ENCODE measurements at places on chromosomes 5 and 9.

DNA sequence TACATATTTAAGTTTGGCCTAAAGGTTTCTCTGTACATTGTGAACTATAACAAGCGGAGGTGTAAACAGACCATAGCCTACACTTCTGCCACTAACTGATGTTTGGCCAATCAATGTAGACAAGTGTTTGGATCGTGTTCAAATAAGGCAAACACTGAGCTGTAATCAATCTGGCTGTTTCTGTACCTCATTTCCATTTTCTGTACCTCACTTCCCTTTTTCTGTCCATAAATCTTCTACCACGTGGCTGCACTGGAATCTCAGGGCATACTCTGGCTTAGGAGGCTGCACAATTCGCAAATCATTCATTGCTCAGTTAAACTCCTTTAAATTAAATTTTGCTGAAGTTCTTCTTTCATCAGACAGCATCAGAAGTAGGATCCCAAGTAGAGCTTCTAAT is 140.9 kb downstream of the SLC25A46 start:
- H3K36me3 ChIP-seq, result no peaks in the 10 kb centered on the region
- H3K4me3 ChIP-seq, result no peak overlapping the region
- H3K27ac ChIP-seq, result no peak overlapping the region
- H3K27me3 ChIP-seq, result no peaks in the 10 kb centered on the region

DNA sequence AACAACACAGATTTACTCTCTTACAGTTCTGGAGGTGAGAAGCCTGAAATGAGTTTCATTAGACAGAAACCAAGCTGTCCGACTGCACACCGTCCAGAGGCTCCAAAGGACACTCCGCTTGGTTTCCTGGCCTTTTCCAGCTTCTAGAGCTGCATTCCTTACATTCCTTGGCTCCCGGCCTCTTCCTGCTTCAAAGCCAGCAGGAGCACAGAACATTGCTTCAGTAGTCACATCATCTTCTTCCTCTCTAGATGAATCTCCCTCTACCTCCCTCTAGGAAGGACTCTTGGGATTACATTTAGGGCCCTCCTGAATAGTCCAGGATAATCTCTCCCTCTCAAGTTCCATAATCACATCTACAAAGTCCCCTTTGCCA is 213.3 kb downstream of the CDK5RAP2 start:
- DNase-seq, result no peak
- no peaks in the 10 kb centered on the region for H3K27me3 ChIP-seq
- H3K36me3 ChIP-seq, result no peaks in the 10 kb centered on the region
- H3K4me1 ChIP-seq, result no peaks in the 10 kb centered on the region
- H3K27ac ChIP-seq, result no peak overlapping the region

DNA sequence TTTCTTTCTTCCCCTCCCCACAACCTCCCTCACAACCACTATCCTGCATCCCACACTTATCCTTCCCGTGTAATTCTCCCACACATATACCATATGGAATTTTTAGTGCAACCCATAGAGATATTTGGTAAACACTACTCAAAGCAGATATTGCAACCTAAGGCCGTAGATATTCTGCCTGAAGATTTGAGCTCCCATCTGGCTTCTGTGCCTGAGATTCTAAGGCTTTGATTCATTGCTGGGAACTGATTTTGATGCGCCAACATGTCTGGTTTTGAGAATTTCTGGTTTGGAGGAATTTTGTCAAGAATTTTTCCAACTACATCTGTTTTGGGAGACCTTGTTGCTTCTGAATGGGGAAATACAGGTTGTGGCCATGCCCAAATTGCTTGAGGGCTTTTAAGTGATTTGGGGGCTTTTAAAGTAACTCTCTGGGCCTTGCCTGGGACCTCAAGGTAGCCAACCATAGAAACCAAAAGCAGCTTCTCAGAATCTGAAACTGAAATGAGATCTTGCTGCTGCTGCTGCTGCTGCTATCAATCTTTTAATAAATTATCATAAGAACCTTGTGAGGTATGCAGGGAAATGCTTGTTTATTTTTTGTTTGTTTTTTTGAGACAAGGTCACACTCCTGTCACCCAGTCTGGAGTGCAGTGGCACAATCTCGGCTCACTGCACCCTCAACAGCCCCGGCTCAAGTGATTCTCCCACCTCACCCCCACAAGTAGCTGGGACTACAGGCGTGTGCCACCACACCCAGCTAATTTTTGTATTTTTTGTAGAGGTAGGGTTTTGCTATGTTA is 36.2 kb downstream of the PLAC8L1 start:
- no peaks in the 10 kb centered on the region for H3K36me3 ChIP-seq
- no peak overlapping the region for H3K4me3 ChIP-seq
- no peaks in the 10 kb centered on the region for H3K27me3 ChIP-seq

DNA sequence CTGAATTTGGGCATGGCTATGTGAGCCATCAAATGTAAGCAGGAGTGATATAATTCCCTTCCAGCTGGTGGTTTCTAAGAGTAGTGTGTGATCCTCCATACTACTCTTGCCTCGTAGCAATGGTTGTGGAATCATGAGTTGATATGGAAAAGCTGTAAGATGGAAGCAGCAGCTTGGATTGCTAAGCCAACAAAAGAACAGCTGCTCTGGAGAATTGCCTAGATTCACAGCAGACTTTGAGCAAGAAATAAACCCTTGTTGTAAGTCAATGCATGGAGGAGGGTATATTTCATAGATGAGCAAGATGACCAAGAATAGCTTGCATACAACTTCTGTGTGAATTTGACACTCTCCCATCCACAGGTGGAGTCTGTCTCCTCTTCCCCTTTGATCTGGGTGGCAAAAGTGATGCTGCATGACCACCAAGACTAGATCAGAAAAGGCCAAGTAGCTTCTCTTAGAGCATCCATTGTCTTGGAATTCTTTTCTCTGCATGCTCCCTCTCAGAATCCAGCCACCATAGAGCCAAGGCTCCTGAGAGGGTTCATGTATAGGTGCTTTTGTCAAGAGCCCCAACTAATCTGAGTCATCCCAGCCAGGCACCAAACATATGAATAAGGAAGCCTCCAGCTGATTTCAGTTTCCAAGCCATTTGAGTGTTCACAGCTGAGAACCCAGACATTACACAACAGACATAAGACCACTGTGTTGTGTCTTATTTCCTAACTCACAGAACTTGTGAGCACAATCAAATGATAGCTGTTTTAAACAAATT is 79.0 kb downstream of the PRLR start:
- no peak overlapping the region for H3K27ac ChIP-seq
- DNase-seq, result no peak
- H3K4me3 ChIP-seq, result no peak overlapping the region
- H3K27me3 ChIP-seq, result no peaks in the 10 kb centered on the region
- no peaks in the 10 kb centered on the region for H3K36me3 ChIP-seq

DNA sequence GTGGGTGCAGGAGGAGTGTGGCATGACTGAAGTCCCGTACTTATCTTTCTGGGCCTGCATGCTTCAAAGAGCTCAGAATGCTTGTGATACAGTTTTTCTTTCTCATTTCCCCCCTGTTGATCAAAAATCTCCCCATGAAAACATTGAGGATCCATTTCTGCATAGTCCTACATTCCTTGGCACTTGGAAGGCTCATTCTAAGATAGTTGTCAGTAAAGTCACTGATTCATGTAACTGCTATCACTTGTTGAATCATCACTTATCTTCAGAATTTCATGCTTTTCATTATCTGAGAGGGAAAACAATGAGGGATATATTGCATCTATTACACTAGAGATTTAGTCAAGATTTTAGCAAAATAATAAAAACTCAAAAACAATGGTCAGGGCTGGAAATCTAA is 1953.1 kb upstream of the CDH6 start:
- no peak overlapping the region for H3K27ac ChIP-seq
- H3K4me3 ChIP-seq, result no peak overlapping the region
- no peaks in the 10 kb centered on the region for H3K27me3 ChIP-seq
- no peaks in the 10 kb centered on the region for H3K36me3 ChIP-seq
- DNase-seq, result no peak

DNA sequence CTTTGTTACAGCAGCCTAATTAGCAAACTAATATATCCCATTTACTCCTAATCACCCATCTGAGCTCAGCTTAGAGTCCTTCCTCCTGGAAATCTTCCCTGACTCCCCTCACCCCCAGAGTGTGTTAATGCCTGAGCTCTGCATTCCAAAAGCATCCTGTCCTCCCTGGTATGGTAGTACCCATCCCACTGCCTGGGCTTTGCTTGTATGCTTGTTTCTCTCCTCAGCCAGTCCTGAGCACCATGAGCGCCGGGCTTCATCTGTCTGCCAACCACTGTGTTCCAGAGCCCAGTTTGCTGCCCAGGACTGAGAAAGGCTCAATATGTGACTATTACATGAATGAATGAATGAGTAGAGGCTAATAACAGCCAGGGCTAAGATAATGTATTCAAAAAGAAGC is 272.4 kb downstream of the CDK5RAP2 start:
- no peaks in the 10 kb centered on the region for H3K36me3 ChIP-seq
- no peak for DNase-seq
- H3K4me3 ChIP-seq, result no peak overlapping the region
- H3K27me3 ChIP-seq, result no peaks in the 10 kb centered on the region
- no peaks in the 10 kb centered on the region for H3K4me1 ChIP-seq
- H3K27ac ChIP-seq, result no peak overlapping the region

- H3K27me3 ChIP-seq, result no peaks in the 10 kb centered on the region
- H3K36me3 ChIP-seq, result no peaks in the 10 kb centered on the region
- H3K27ac ChIP-seq, result peak overlapping the region; percentile 29
- no peak for DNase-seq
- peaks cover 12% of the 10 kb centered on the region for H3K4me1 ChIP-seq
- no peak overlapping the region for H3K4me3 ChIP-seq
Measured at GRCh38 chr5:80231693-80232092, 24.2 kb downstream of the SERINC5 start.

GRCh38 chr9:99119976-99120655 is 15.2 kb downstream of the TGFBR1 start:
- peak overlapping the region; percentile 62 for H3K27ac ChIP-seq
- no peaks in the 10 kb centered on the region for H3K36me3 ChIP-seq
- no peak overlapping the region for H3K4me3 ChIP-seq

- peak; percentile 67 for DNase-seq
- peaks cover 12% of the 10 kb centered on the region for H3K4me1 ChIP-seq
- peak overlapping the region; percentile 65 for H3K4me3 ChIP-seq
- no peaks in the 10 kb centered on the region for H3K36me3 ChIP-seq
- no peaks in the 10 kb centered on the region for H3K27me3 ChIP-seq
Measured at GRCh38 chr5:40797273-40798011, 732 bp downstream of the PRKAA1 start.

- no peaks in the 10 kb centered on the region for H3K4me1 ChIP-seq
- H3K27ac ChIP-seq, result no peak overlapping the region
- no peaks in the 10 kb centered on the region for H3K27me3 ChIP-seq
- no peak overlapping the region for H3K4me3 ChIP-seq
- no peak for DNase-seq
Measured at GRCh38 chr9:107112707-107113243, 170.3 kb upstream of the RAD23B start.

GRCh38 chr9:123998970-123999621 is 12.5 kb upstream of the LHX2 start:
- no peak overlapping the region for H3K4me3 ChIP-seq
- H3K27ac ChIP-seq, result no peak overlapping the region
- DNase-seq, result no peak
- no peaks in the 10 kb centered on the region for H3K4me1 ChIP-seq

DNA sequence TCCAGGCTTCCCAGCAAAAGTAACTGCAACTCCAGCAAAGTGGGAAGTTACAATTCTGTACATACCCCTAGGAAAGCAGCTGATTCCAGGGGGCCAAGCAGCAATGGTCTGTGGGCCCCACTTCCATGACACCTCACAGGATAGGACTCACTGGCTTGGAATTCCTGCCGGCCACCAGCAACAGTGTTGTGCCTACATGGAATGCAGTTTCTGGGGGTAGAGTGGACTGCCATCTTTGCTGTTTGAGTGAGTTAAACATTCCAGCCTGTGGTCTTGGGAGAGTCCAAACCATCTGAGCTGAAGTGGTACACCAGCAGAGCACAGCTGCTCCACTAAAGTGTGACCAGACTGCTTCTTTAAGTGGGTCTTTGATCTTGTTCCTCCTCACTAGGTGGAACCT is 13.4 kb upstream of the FBN2 start:
- no peak overlapping the region for H3K27ac ChIP-seq
- H3K4me3 ChIP-seq, result no peak overlapping the region
- DNase-seq, result no peak
- no peaks in the 10 kb centered on the region for H3K36me3 ChIP-seq
- no peaks in the 10 kb centered on the region for H3K27me3 ChIP-seq
- no peaks in the 10 kb centered on the region for H3K4me1 ChIP-seq

DNA sequence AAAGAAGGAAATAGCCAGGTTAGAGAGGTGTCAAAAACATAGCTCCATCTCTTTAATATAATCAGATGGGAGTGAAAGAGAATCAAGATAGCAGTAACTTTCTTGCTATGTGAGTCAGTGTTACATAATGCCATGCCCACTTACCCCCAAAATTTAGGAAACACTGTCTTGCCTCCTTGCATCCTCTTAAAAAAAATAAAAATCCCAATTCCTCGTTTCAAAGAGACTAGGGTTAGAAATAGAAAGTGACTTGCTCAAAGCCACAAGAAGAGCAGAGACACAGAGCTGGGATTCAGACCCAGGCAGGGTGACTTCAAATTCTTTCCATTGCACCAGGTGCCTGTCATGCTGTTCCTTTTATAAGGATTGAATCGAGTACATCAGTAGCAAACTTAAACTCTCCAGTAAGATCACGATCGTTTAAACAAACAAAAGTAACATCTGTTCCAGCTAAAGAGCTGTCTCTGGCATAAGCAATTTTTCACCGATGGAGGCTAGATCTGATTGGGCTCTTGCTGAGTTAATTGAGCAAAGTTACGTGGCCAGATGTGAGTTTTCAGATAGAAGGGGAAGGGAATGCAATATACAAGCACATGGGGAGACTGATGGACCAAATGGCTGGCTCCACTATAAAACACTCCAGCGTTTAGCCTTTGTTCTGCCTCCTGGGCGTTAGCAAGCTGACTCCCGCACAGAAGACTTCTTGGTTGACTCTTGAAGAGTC is 176.9 kb downstream of the PALM2AKAP2 start:
- no peak overlapping the region for H3K4me3 ChIP-seq
- peaks cover 6% of the 10 kb centered on the region for H3K4me1 ChIP-seq
- H3K27ac ChIP-seq, result no peak overlapping the region
- no peaks in the 10 kb centered on the region for H3K36me3 ChIP-seq
- no peak for DNase-seq

DNA sequence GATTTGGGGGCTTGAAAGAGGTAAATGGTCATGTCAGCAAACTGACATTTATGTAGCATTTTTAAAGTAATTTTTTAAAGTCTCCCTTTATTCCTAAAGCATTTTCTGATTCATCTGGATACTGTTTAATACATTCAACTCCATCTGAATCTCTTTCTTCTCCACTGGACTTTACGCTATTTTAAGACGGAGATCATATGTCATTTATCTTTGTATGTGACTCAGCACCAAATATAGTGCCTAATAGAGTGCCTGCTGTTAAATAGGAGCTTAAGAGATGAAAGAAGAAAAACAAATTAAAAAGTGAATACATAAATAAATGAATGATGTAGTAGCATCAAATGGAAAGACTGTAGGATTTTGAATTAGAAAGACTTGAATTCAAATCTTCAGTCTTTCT is 548.8 kb upstream of the SMC2 start:
- H3K4me3 ChIP-seq, result no peak overlapping the region
- no peak for DNase-seq
- no peaks in the 10 kb centered on the region for H3K36me3 ChIP-seq
- H3K27ac ChIP-seq, result no peak overlapping the region
- no peaks in the 10 kb centered on the region for H3K27me3 ChIP-seq
- H3K4me1 ChIP-seq, result no peaks in the 10 kb centered on the region

GRCh38 chr5:19322716-19323485 is 665.1 kb downstream of the CDH18 start:
- H3K36me3 ChIP-seq, result no peaks in the 10 kb centered on the region
- H3K27ac ChIP-seq, result no peak overlapping the region
- no peak for DNase-seq
- H3K4me3 ChIP-seq, result no peak overlapping the region
- H3K27me3 ChIP-seq, result no peaks in the 10 kb centered on the region

- DNase-seq, result no peak
- H3K4me3 ChIP-seq, result no peak overlapping the region
- no peaks in the 10 kb centered on the region for H3K4me1 ChIP-seq
- no peaks in the 10 kb centered on the region for H3K27me3 ChIP-seq
- no peaks in the 10 kb centered on the region for H3K36me3 ChIP-seq
Measured at GRCh38 chr5:9502050-9502834, 43.6 kb downstream of the SEMA5A start.
